ACHN (cell line): ENCODE measurements at places on chromosomes 16 and 17.

GRCh38 chr16:87273471-87274030 is 43.6 kb downstream of the C16orf95 start:
- no peak for DNase-seq

GRCh38 chr17:2415081-2415480 is 14.2 kb upstream of the MNT start:
- no peak for DNase-seq

GRCh38 chr17:38885728-38886642 is 16.1 kb downstream of the LASP1 start:
- no peak for DNase-seq

GRCh38 chr16:79390481-79391051 is 210.0 kb downstream of the MAF start:
- no peak for DNase-seq

- DNase-seq = peak; percentile 95
Observed at GRCh38 chr17:50661795-50662391, 27.2 kb downstream of the ABCC3 start.

DNA sequence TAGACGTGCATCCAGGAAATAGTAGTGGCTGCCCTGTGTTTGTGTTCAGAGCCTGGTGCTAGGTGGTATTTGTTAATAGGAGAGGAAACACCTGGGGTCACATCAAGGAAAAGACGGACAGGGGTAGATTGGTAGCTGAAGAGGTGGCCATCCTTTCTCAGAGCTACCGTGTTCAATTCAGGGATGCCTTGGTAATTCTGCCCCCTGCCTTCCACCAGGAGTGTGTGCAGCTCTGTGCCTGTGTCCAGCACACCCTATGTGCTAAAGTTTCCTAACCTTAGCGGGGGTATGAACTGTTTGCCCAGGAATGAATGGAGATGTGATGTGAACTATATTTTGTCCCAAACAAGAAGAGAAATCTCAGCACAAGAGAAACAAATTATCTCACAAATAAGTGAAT is 174.1 kb upstream of the MPHOSPH6 start:
- DNase-seq = peak; percentile 21

DNA sequence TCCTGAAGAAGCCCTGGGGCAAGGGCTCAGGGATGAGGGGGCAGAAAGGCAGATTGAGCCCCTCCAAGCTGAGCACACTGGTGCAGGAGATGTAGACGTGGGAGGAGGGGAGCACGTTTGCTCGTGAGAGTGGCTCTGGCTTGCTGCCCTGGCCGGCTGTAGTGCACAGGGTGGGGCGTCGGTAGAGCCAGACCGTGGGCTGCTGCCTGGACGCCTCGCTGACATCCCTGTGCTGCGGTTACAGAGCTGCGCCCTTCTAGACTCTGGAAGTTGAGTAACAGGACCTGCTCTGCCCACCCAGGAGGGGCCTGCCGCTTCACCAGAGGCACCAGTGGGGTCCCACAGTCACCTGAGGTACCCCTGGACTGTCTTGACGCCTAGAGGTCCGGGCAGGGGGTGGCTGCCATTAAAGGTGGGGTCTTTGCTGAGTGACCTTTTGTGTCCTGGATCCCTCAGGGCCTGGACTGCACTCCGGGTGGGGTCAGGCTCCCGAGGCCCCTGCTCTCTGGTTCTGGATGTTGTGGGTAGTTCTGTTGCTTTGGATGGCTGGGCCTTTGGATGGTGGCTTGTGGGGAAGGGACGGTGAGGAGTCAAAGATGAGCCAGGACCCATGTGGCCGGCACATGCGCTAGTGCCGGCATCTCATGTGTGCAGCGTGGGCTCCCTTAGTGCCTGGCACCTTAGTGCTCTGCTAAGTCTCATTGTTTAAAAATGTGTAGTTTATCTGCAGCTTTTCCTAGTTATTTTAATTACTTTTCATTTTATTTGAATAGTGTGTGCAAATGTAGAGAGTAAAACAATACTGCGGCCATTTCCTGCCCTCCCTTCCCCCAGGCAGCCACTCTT is 41.7 kb downstream of the PGS1 start:
- no peak for DNase-seq

- DNase-seq = no peak
Observed at GRCh38 chr16:1953734-1954133, 755 bp downstream of the RPL3L start.

DNA sequence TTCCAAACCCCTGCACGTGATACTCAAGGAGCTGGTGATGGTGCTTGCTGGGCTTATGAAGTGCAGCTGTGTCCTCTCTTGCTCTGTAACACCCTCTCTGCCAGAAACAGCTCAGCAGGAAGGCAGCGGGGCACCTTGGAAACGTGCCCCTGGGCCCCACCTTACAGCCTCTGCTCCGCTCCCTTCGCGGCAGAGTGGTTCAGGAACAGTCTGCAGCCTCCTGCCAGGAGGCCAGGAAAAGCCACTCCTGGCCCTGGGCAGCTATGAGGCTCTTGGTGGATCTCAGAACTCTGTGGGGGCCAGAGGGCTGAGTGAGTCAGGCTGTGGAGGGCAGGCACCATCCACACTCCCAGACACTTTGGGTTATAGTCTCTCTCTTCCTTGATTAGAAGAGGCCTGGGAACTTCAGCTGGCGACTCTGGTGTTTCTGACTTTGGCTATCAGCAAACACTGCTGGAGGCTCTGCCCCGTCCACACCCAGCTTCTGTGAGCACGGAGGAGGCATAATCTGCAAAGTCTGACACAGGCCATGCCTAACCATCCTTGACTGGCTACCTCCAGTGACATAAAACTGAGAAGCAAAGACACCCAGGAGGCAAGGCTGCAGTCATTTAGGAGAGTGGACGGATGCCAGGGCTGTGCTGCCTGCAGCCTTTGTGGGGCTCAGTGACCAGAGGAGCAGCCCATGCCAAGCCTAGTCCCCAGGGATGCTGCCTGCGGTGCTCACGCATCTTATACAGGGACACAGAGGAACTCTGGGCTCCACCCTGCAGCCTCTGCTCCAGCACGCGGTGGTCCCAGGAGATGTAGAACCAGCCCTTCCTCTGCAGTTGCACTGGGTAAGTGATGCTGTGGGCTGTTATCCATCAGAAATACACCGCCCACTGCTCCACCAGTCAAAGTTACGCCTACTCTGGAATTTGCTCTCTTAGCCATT is 65.3 kb downstream of the METRNL start:
- DNase-seq = no peak

DNA sequence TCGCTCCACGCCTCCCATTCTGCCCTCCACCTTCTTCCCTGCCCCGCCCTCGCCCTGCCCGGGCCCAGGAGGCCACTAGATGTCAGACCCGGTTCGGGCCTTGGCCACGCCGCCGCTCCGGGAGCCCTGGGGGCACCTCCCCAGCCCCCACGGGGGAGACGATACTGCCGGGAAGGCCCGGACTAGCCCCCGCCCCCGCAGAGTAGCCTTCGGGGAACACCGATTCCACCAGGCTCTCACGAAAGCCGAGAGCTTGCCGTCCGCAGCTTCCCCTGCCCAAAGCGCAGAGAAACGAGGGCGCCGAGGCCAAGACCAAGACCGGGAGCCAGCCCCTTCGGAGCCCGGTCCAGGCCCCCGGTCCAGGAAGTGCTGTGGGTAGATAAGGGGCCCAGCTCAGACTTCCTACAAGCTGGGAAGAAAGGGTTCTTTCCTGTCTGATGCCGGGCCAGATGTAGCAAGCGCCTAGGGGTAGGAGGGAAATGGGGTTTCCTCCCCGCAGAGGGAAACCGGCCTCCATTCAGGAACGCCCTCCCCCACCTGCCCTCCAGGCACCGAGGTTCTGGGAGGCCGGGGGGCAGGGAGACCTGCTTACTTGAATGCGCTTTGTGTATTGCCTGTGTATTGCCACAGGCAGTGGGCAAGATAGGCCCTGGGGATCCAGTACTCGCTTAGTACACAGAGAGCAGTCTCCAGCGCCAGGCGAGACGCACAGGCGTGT is 806 bp upstream of the CYB561 start:
- peak; percentile 76 for DNase-seq

DNA sequence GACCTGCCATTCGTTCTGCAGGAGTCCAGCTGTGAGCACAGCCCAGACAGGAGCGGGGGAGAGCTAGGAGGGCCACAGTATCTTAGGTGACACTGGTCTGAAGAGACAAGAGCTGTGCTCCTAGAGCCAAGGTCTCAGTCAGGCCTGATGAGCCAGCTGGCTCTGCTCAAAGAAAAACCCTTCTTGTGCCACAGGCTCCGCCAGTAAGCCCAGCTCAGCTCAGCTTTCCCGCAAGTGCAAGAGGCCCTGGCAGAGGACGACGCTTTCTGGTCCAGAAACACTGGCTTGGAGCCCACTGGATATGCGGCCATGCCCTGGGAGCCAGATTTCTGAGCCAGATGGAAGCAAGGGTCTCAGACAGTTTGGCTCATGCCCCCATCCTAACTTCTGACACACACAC is 23.9 kb downstream of the PEMT start:
- DNase-seq = no peak

DNA sequence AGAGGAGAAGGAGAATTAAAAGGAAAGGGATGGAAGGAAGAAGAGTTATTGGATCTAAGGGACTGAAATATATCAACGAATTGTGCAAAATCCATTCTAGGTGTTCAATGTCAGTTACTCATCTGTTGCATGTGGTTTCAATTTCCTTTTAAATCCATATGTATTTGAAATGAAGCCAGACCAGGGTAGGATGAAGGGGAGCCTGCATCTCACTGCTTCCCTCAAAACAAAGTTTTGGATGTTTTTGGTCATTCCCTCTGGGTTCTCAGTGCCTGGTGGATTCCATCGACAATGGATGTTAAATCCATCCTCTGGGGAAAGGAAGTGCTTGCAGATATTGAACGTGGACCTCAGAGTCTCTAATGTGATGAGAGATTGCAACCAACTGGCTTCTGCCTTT is 103.5 kb upstream of the XYLT1 start:
- DNase-seq = no peak

DNA sequence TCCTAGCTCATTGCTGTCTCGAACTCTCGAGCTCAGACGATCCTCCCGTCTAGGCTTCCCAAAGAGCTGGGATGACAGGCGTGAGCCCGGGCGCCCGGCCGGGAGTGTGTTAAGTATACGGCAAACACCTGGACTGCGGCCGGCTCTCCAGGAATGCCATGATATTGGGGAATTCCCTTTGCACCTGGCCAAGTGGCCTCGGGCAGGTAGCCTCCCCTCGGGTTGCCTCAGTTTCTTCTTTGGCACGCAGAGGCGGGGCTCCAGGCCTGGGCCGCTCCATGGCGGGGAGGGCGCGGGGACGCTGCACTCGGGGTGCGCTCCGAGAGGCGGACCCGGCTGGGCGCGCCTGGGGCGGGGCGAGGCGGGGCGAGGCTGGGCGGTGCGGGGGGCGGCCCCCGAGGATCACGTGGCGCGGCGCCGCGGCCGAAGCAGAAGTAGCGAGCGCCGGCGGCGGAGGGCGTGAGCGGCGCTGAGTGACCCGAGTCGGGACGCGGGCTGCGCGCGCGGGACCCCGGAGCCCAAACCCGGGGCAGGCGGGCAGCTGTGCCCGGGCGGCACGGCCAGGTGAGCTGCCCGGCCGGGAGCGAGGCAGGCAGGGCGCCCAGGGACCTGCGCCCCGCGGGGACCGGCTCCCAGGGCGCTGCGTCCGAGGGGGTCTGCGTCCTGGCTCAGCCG is at the start of gene PLCG2:
Gene PLCG2, plus strand, starts transcription at position 431 of the 675 bp plus-strand sequence. CDS start 6,699 bp downstream, outside the sequence.
- peak; percentile 80 for DNase-seq
